ENCODE measurements at places on chromosomes 5 and 9.

DNA sequence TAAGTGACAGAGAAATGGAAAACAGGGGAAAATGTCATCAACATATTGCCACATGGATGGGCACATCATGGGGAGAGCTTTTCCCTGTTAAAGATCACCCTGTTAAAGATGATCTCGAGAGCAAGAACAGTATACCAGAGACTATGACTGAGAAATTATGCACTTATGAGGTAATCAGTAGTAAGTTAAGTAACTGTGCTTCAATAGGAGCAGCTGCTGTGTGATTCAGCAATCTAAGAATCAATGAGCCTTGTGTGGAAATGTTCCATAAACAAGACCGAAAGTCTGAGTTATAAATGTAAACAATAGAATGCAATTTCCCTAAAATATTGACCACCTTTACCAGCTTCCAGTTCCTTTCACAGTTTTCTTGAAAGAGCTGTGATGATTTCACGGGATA is 582.3 kb downstream of the CAAP1 start:
- no peak for DNase-seq

DNA sequence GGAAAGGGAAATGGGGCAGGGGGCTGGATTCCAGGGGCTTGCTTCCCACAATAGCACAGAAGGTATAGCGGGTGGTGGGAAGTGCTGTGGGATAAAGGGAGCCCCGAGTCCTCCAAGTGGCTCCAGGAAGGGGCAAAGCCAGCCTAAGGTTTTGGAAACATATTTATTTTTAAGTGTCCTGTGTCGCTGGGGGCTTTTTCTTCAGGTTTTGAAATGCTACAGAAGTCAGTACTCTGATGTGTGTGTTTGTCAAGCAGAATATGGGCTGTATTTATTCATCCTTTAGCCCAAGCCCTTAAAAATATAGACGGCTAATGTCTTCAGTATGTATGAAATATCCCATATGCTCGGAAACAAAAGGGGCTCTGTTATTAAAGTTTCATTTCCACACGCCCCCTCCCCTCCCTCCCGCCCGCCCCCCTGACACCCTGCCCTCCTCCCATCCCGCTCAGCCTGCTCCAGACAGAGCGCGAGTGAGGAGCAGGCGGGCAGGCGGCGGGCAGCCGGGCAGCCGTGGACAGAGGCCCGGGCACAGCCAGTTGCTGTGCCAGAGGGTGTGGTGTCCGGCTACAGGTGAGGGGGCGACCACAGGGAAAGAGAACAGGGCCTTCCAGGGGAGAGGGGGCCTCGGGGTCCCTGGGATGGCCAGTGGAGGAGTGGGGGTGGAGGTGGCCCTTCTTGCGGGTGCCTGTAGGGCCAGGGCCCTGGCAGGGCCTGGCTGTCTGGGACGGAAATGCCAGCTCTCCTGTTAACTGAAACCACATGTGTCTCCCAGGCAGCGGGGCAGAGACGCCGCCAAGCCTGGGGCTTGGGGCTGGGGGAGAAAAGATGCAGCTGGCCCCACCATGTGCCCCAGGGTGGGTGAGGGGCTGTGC is 39.6 kb upstream of the SYNPO start:
- no peak for DNase-seq

- DNase-seq: no peak
Observed at GRCh38 chr5:14209836-14210235, 66.7 kb downstream of the TRIO start.

- DNase-seq: no peak
Observed at GRCh38 chr9:79974806-79975422, 403.1 kb downstream of the TLE4 start.

DNA sequence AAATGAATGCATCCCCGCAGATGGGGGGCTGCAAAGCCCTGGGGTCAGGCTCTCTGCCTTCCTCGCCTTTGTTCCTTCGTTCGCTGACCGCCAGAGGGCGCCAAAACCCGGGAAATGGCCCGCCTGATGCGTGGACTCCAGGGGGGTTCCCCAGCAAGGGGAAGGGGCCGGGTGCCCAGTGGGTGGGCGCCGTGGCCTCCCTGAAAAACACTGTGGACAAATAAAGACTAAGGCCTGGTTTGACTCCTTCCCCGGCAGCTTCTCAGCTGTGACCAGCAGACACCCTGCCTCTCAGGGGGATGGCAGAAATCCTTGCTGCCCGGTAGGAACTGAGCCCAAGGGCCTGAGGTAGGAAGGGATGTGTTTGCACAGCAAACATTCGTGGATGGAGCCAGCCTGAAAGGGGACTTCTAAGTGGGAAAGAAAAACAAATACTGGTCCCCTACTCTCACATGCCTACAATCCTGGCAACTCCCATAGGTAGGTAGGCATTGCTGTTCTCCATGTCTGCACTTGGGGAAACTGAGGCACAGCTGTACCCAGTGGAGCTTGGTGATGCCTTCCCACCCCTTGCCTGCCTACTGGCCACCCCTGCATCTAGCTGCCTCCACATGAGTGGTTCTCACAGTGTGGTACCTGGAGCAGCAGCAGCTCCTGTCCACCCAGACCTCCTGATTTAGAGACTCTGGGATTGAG is 57.7 kb downstream of the DUSP1 start:
- peak; percentile 75 for DNase-seq

DNA sequence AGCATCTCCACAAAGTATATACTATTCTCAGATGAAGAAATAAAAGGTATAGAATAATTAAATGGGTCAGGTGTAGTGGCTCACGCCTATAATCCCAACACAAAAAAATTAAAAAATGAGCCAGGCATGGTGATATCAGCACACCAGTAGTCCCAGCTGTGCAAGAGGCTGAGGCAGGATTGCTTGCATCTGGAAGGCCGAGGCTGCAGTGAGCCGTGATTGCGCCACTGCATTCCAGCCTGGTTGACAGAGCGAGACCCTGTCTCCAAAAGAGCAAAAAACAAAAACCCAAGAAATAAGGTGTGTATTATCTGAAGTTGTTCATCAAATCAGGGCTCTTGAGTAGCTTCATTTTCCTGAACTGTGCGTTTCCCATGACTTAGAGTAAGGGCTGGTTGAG is 83.2 kb upstream of the MYO10 start:
- no peak for DNase-seq

DNA sequence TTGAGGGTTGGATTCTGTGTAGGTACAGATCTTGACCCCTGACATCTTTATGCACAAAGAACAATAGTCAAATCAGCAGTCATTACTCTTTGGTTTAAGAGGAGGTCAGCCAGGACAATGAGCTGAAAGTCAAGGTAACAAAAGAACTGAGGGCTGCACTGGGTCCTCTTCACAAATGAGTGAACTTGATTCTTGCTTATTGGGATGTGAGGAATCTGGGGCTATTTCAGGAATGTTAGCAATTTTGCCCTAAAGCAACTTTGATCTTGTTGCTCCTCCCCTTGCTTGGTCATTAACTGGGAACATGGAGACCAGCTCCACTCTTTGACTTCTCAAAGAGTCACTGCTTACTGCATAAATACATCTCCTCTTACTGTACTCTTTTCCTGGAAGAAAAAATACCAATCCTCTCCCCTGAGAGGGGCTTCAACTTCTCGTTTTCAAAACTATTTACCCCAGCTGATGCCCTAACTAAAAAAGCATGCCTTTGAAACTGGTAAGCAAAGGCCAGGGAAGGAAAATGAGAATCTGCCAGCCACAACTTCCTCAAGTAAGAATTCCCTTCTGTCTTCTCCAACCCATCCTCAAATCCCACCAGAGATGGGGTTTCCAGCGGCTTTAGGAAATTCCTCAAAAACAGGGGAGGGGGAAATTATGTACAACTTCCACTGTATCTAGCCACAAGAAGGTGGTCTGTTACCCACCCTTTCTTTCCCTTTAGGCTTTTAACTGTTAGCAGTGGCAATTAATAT is 368.3 kb downstream of the ENC1 start:
- no peak for DNase-seq

GRCh38 chr9:68727636-68728035 is 22.6 kb downstream of the PIP5K1B start:
- DNase-seq: no peak

DNA sequence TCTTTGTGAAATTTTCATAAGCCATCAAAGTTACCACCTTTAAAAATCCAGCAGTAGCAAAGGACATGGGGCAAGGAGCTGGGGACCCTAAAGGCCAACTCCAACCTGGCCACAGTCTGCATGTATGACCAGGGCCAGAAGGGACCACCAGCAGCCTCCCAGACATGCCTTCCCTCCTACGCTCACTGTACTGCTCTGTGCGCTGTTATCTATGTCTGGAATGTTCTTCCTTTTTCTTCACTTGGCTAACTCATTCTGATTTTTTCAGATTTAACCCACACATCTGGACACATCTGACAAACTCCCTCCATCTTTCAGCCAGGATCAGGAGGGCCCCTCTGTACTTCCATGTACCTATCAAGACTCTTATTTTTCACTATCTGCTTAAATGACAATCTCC is 47.6 kb upstream of the TRAF1 start:
- no peak for DNase-seq

GRCh38 chr9:70285981-70286598 is 27.3 kb downstream of the SMC5 start:
- DNase-seq: no peak

DNA sequence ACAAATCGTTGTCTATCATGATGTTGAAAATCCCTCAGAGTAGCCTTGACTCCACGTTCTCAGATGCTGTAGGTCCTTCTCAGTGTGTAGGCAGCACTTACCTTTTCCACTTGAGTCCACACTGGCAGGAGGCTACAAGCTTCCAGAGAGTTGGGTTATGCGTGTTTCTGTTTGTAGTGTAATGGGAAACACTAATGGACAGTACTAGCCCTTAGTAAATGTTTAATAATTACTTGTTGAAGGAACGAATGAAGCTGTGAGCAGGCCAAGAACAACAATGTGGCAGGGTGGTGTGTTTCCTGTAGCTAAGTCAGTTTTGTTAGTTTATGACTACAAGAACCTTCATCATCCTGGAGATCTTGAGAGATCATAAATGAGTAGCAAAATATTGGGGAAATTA is 83.5 kb downstream of the ARHGAP26 start:
- DNase-seq: no peak

DNA sequence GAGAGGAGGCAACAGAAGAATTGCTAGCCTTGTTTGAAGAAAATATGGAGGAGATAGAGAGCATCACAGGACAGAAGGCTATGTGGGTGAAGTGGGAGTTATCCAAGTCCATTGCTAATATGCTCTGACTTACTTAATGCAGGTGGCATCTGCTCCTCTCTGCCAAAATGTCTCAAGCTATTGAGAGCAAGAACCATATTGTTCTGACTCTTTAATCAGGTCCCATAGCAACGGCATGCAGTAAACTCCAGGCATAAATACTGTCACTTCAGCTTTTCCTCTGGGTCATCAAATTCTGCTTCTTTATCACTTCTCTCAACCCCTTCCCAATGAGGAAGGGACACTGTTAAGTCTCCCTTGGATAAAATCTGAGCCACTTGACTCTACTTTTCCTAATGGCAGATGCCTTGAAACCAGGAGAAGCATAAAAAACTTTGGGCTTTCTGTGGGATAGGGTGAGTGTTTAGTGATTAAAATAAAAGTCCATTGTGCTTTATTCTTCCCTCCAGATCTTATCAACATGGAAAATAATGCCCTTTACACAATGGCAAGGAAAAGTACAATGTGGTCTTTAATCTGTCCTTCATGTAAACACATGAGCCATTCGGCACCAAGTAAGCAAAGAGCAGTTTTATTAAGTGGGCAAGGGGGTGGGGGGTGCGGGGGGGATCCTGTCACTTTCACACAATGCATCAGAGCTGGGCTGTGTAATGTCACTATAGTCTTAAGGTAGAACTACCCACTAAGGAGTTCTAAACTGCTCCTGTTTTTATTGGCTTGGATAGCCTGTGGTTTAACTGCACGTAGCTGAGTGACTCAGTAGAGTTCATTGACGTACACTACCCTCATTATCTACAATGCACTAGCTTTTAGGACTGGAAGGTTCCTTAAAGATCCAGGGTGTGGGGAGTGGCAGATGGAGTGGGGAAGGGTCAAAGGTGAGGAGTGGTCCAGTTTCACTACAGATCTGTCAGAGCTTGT is 71.0 kb upstream of the TARS1 start:
- no peak for DNase-seq

DNA sequence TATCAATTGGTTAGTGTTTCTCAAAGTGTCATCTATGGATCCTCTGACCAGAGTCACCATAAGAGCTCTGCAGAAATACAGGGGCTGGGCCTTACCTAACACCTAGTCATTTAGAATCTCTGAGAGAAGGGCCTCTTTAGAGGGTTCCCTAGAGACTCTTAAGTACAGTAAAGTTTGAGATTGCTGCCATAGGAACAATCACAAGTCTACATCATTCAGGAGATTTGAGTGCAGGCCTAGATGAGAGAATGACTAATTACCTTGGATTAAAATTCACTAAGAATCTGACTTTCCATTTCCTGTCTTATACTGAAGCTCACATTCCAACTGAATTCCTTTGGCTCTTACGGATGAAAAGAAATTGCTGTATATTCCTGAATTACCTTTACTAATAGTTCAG is 182.1 kb upstream of the PTGER4 start:
- DNase-seq: no peak

- peak; percentile 33 for DNase-seq
Observed at GRCh38 chr5:7869474-7870136, 657 bp downstream of the MTRR start.

DNA sequence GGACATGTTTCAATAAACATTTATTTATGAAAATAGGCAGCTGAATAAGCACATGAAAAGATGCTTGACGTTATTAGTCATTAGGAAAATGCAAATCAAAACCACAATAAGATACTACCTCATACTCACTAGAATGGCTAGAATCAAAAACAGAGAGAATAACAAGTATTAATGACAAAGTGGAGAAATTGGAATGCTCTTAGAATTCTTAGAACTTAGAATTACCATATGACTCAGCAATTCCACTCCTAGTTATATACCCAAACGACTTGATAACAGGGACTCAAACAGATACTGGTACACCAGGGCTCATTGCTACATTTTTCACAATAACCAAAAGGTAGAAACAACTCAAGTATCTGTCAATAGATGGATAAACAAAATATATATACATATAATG is 15.1 kb upstream of the TRIM36 start:
- no peak for DNase-seq

- DNase-seq: no peak
Observed at GRCh38 chr9:106350777-106351176, 512.2 kb upstream of the ZNF462 start.

All from stimulated activated CD4-positive, alpha-beta T cell treated with anti-CD3 and anti-CD28 coated beads, Interleukin-4, amount 100 ng/mL, for 4 hours (primary cell).